ENCODE measurements at places on chromosomes 2 and 18.

DNA sequence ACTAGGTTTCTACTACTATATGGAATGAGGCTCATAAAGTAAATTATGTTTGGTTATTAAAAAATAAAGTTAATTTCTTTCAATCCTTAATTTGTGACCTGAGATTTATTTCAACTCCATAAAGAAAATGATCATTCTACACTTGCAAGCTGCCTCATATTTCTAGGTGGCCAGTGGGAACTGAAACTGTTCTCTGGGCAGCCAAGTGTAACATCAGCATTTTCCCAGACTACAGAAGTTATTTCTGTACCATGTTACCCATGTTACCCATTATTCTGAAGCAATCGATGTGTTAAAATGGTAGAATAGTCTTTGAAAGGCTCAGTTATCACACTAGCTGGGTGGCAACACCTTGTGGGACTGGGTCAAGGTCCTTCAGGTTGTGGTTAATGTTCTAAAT is 139.3 kb upstream of the FBXO11 start:
- no peak for DNase-seq

- DNase-seq: no peak
Observed at GRCh38 chr2:199581408-199581807, 123.7 kb upstream of the SATB2 start.

DNA sequence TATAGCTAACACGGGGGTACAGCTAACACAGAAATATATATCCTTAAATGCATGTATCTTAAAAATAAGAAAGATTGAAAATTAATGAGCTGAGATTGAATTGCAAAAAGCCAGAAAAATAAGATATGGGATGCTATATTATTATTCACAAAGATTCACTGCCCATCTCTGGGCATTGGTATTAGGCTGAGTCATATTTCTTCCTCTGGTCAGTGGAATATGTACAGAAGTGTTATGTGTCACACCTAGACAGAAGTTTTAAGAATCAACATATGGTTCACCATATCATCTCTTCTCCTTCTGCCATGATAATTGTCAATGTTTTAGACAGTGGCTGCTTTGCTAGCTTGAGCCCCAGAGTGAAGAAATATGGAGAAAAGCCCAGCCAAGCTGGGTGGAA is 14.0 kb upstream of the MCFD2 start:
- DNase-seq: no peak

DNA sequence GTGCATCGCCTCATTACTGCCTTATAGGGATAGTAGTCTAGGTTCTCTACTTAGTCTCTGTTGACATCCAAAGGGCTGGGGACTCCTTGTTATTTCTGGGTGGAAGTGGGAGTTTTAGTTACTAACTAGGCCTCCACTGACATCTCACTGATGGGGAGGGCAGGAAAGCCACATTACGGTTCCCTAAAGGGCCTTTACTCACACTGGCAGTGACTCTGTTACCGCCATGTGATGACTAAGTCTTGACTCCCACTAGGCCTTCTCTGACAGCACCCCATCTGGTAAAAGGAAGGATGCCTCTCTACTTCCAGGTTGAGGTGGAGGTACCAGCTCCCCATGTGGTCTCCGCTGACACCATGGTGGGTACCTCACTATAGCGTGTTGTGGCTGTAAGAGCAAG is 14.0 kb upstream of the BCL2L11 start:
- no peak for DNase-seq

DNA sequence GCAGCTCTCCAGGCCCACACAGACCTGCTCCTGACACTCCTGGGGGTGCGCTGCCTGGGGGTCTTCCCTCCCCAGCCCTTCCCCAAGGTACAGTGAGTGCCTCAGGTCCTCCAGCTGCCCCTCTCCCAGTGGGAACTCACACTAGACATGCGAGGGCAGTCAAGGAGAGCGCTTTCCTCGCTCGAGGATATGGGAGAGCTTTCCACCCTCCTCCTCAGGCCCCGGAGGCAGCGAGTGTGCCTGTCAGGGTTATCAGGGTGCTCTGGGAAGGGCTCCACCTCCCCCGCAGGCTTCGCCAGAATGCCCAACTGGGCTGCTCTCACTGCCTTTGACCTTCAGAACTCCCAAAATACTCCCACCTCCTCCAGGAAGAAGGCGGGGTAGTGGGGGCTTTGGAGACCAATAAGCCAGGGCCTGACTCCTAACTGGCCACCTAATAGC is 85.7 kb upstream of the LAPTM4A start:
- no peak for DNase-seq

- peak; percentile 14 for DNase-seq
Observed at GRCh38 chr2:30336978-30337841, 105.9 kb downstream of the LBH start.

DNA sequence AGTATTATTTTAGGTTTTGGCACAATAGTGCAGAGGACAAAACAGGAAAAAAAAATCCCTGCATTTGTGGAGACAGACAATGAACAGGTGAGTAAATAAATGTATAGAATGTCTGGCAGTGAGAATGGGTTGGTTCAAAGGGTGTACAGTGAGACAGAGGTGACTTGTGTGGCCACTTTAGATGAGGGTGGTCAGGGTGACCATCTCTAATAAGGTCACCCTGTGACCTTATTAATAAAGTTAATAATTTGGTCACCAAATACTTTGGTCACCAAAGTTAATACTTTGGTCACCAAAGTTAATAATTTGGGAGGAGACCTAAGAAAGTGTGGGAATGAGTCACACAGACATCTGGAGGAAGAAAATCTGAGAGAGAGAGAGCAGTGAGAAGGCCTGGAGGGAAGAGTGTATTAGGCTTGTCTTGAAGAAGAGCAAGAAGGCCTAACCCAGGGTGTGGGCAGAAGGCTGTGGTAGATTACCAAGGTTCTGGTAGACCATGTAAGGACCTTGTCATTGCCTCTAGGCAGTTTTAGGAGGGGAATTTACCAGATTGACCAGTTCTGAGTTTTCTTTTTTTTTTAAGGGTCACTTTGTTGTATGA is 1368.4 kb upstream of the CELF4 start:
- no peak for DNase-seq

- DNase-seq: no peak
Observed at GRCh38 chr2:55111570-55112228, 61.4 kb upstream of the RTN4 start.

GRCh38 chr2:200788121-200788718 is 23.5 kb upstream of the BZW1 start:
- DNase-seq: no peak

DNA sequence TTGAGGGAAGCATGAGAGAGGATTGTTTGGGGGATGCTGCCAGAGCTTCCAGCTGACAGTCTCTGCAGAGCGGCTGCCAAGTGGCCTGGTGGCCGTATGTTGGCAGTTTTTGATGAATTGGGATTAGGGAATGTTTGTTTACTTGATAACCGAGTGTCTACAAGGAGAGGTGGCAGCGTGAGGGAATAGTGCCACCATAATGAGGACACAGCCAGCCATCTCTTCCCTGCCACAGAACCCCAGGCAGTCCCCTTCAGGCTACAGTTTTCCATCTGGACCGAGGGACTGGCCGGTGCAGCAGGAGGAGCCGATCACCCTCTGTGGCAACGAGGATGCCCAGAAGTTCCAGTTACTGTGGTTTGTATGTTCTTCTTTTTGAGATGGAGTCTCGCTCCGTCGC is 55.2 kb downstream of the TRAPPC12 start:
- DNase-seq: no peak

GRCh38 chr2:69086466-69086865 is 73.5 kb downstream of the ANTXR1 start:
- no peak for DNase-seq

DNA sequence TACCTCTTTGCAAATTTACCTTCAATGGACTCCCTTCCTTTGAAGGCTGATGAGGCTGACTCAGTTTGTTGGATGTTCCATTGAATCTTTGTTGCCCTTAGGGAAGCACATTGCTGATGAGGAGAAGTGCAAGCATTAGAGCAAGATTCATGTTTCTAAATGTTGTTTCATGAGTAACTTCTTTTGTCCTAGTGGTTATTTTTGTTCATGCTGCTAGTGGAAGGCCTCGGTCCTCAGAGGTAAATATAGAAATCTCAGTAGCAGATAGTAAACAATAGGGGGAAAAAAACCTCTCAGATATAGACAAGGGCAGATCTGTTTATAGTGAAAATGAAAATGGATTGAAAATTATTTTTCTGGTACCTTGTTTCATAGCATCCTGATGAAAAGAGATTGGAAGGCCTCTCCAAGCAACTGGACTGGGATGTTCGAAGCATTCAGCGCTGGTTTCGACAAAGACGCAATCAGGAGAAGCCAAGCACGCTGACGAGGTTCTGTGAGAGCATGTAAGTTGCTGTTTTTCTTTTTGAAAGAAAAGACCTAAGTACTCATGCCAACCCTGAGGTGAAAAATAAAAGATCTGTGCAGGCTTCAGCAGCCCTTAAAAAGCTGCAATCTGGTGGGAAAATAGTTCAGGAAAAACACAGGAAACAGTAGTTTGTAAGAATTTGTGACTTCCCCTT is 104.9 kb downstream of the CERS6 start:
- no peak for DNase-seq

GRCh38 chr18:12287131-12287681 is 20.8 kb upstream of the TUBB6 start:
- DNase-seq: no peak

GRCh38 chr2:70344195-70344594 is 42.3 kb upstream of the FAM136A start:
- no peak for DNase-seq

GRCh38 chr2:101219246-101219645 is 33.4 kb upstream of the CNOT11 start:
- DNase-seq: no peak

DNA sequence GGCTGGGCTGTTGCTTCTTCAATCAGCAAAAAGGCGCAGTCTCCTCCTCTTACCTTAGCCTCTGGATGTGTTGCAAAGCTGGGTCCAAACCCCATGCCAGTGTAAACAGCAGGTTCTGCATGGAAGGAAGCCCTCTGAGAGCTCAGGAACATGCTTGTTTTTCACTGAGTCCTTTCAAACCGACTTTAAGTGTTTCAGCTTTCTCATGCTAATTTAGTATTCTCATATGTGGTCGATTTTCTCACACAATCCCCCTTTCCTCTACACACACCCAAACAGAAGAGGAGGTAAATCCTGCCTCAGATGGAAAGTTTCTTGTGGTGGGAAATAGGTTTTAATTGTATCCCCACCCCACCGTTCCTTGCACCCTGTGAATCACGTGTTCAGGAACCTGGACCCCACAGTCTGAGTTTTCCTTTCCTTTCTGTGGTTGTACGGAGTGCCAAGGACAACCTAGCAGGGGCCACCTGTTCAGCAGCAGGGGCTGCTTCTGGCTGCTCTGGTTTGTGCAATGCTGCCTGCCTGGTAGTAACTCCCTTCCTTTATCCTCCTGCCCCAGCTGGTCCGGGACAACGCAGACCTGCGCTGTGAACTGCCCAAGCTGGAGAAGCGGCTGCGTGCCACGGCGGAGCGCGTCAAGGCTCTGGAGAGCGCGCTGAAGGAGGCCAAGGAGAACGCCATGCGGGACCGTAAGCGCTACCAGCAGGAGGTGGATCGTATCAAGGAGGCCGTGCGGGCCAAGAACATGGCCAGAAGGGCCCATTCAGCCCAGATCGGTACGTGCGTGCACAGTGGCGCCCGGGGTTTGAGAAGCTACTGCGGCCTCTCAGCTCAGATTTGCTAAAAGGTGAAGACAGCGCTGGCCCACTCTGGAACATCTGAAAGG is 28.7 kb upstream of the LYPD6B start:
- DNase-seq: no peak

GRCh38 chr2:893311-893710 is 57.3 kb upstream of the SNTG2 start:
- no peak for DNase-seq

DNA sequence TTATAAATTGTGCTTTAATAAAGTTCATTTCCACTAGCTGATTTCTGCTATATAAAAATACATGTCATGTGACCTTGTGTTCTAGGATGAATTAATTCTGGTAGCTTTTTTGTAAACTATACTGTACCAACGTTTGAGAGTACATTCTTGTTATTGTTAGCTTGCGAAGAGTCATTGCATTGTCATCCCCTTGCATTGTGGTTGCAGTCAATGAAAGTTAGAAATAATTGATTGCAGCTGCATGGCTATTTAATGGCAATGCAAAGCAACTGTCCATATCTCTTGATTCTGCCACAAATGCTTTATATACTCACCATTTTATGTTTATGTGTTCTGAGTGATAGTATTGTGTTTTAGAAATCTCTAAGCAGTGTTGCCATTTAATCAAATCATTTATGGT is 91.6 kb downstream of the ZNF407 start:
- no peak for DNase-seq

DNA sequence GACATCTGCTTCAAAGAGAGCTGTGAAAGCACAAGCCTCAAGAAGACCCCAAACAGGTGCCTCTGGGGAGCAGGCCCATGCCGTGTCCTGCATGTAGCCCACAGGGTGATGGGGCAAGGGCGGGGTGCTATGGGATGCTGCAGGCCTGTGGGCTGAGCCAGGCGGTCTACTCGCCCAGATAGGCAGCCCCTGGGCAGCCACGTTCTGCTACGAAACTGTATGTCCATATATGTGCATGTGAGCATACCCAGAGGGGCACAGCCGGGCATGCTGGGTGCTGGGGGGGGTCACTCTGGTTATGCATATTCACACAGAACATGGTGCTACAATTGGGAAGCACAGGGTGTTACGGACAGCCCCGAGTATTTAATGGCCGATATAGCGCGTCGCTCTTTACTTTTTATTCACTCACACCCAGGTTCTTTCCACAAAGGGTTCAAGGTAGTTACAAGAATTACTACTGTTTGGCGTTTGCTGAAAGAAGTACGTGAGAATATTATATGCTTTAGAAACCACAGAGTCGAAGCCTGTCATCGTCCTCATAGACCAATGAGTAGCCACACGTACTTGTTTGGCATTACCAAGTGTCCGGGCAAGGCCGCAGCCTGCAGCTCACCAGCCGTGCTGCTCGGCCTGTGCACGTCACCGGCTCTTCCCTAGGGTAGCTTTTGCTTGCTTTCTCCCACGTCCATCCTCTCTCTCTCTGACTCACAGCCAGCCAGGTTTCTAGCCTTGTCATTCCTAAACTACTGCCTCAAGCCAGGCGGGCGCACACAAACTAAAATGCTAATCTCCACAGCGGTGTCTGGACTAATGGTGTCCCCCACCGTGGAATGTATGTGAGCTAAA is 14.4 kb downstream of the MTERF4 start:
- DNase-seq: no peak

DNA sequence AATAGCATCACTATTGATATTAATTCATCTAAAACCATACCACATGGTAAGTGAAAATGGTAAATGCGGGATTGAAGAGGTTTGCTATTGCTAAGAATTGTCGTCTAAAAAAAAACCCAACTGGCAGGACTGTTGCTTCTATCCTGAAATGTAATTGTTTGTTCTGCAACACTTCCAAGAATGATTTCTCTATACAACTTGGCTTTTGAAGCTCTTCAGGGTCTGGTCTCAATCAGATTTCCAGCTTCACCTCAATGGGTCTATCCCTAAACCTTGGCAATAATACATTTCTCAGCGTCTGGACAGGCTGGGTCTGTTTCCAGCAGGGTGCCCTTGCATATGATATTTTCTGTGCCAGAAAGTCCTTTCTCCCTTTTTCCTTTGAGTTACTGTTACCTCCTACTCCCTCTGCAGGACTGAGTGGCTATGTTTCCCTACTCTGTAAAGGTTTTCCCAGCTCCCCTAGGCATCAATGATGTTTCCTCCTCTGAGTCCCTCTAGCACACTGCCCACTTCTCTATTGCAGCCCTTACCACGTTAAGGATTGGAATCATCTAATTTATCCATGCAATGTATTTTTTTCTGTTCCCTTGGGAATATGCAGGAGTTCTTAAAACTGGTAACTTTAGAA is 118.2 kb upstream of the REV1 start:
- DNase-seq: no peak

GRCh38 chr18:40849886-40850285 is 1105.1 kb upstream of the PIK3C3 start:
- no peak for DNase-seq

- DNase-seq: no peak
Observed at GRCh38 chr2:205364261-205364660, 318.0 kb upstream of the NRP2 start.

- no peak for DNase-seq
Observed at GRCh38 chr2:39158351-39158750, 37.5 kb upstream of the SOS1 start.
